Stimulated activated CD4-positive, alpha-beta T cell treated with anti-CD3 and anti-CD28 coated beads, Interleukin-4, amount 100 ng/mL, for 4 hours (primary cell): ENCODE measurements at places on chromosomes 4 and X.

DNA sequence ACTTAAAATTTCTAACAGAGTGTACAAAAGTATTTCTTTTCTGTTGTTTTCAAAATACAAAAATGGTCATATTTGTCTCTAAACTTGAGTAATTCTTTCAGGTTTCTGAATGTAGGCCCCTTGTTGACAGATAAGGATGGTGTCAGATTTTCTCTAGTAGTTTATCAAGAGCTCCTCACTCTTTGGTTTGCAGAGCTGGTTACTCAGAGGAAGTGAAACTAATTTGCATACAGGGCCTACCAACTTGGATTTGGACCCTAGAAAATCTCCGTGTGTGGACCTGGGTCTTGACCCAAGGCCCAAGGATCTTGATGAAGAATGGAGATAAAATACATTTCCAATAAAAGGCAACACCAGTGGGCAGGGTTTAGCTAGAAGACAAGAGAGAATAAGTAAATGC lies 433 bp upstream of the ADH6 start:
- DNase-seq, result no peak

GRCh38 chr4:129246145-129246544 lies 150.2 kb downstream of the C4orf33 start:
- no peak for DNase-seq

DNA sequence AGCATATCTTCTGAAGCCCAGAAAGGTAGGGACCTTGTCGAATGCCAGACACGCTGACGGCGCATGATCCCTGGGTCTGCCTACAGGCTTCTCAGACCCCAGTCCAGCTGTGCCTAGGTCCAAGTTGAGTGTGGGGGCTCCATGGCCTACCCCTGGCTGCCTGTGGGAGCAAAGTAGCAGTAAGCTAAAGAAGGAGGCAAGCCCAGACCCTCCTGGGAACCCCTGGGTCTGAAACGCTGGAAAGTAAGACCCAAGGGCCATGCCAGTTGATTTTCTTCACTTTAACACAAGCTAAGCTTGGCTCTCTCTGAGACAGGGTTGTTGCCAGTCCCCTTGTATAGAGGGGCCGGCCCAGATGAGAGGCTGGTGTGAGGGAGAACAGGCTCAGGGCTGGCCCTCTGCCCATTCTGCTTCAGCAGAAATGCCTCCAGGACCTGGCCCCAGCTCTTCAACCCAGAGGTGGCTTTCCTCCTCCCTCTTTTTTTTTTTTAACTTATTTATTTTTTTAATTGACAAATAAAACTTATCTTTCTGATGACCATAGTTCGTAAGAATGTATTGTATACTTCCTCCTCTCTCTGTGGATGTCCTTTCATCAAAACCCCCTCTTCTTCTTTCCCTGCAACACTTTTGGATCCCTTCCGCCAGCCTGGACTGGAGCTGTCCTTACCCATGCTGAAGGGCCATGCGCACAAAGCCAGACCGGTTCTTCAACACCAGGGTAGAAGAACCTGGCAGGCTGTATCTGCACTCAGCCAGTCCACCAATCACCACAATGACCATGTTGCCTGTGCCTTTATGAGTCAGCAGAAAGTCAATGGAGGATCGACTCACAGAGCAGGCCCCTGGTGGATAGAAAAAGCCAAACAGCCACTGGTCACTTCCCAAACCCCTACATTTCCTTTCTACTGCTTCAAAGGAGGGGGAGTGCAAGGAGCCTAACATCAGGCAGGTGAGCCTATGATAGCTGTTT lies 7.1 kb downstream of the AWAT2 start:
- no peak for DNase-seq

DNA sequence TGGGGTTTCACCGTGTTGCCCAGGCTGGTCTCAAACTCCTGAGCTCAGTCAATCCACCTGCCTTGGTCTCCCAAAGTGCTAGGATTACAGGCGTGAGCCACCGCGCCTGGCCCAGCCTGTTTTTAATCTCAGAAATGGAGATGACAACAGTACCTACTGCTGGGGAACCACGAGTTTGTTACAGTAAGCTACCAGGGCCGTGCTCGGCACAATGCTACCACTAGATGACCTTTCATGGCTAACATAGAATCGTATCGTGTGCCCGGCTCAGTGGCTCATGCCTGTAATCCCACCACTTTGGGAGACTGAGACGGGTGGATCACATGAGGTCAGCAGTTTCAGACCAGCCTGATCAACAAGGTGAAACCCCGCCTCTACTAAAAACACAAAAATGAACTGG lies 90.8 kb upstream of the SLC34A2 start:
- DNase-seq, result no peak

GRCh38 chr4:176268963-176269362 lies at the start of gene ASB5:
TSS of gene ASB5 (minus strand) at chr4:176269222. CDS start at chr4:176269108, 114 bp downstream.
- no peak for DNase-seq

DNA sequence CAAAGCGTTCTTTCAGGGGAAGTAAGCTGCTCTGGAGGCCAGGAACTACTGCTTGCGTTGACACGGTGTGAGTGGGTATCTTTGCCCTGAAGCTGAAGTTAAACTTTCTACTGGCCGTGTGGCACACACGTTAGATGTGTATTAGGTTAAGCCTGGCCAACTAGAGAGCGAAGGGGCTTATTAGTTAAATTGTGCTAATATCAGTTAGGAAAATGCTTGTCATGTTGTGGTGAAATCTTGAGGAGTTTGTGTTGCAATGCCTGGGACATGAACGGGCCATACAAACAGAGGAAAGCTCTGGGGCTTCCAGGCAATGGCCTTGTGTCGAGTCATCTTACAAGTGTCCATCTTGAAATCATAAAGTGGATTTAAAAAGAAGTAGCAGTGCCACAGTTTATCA lies 62.6 kb downstream of the NSUN7 start:
- no peak for DNase-seq
